ENCODE measurements at places on chromosomes 12 and 14. TPM values are rescaled to one million over a fixed set of nuclear protein-coding genes. Genes with fewer than 3 reads are reported as not detected.

The PLA2G1B gene
- total RNA-seq = not detected

The SLC7A7 gene
- 1.5 TPM for total RNA-seq

The BICD1 gene
- total RNA-seq = 6.2 TPM

The RAP1B gene
- total RNA-seq = 216 TPM

The TEX22 gene
- under 0.01 TPM for total RNA-seq
